ENCODE measurements at places on chromosomes 7 and 10. TPM values are rescaled to one million over a fixed set of nuclear protein-coding genes. Genes with fewer than 3 reads are reported as not detected.

DNA sequence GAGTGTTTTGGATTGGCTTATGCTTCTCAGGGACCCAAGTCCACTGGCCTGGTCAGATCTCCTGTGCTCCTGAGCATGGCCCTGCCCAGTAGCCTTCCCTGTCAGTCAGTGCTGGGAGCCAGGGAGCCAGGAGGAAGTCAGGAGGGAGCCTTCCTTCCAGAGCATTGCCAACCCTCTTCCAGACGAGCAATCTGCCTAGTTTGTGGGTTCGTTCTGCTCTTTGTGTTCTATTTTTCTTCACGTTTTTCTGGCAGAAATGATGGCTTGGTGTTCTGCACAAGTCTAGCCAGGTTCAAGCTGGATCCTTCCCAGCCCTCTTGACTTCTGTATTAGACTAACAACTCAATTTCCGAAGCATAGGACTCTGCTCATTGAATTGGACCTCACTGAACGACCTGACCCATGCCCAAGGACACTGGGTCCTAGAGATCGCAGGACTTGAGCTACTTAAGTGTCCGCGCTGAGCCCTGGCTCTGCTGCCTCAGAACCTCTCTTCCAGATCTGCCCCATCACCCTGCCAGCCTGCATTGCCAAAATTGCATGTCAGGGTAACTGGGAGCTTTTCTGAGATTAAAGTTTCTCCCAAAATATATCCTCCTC, 76.2 kb upstream of the MPP7 start:
- no peak for DNase-seq

GRCh38 chr10:19919671-19920070, 103.4 kb downstream of the PLXDC2 start:
- DNase-seq: no peak

GRCh38 chr7:20299647-20300312, 30.9 kb upstream of the ITGB8 start:
- DNase-seq: peak; percentile 44

DNA sequence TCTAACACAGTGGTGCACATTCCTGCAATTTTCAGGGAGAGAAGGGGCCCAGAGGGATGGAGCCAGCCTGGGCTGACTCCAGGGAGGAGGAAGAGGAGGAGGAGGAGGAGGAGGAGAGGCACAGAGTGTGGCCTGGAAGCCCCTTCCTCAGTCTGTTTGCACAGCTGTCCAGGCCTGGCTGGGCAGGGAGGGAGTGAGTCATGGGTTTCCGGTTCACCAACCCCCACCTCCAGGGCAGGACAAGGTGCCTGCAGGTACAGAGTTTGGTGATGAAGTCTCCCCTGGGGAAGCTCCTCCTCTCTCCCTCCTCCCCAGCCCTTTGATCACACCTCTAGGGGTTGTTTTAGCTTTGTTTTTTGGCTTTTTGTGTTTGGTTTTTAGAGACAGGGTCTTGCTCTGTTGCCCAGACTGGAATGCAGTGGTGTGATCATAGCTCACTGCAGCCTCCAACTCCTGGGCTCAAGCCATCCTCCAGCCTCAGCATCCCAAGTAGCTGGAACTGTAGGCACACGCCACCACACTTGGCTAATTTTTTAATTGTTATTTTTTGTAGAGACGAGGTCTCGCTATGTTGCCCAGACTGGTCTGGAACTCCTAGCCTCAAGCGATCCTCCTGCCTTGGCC, 77.5 kb upstream of the CUX1 start:
- DNase-seq: no peak

- DNase-seq: peak; percentile 93
Observed at GRCh38 chr10:4704034-4704545, 121.9 kb upstream of the AKR1E2 start.

DNA sequence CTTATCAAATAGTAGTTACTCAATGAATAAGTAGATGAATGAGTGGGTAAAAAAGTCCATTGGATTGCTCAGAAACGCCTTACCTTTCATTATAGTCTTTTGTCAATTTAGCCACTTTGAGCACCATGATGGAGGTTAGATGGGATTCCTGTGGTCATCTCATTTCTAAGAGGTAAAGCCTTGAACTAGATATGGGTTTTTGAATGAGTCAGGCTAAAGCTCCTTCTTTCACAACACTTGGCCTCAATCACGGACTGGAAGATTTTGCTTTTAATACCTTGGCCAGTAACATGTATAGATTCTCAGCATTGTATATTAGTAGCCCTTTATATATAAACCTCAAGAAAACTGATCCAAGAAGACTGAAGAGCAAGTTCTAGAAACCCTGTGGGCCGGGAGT, 99.7 kb upstream of the CCDC6 start:
- DNase-seq: peak; percentile 28

DNA sequence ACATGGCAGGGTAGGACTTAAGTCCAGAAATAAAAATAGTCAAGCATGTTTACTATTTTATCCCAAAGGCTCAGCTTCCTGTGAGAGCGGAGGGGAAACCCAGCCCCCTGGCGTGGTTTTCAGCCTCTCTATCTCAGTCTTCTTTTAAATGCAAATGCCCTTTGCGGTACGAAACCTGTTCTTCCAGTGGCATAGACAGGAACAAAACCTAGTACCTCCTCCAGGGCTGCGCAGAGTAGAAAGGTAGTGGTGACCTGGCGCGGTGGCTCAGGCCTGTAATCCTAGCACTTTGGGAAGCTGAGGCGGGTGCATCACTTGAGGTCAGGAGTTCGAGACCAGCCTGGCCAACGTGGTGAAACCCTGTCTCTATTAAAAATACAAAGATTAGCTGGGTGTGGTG, 181.3 kb upstream of the FOXK1 start:
- DNase-seq: no peak

GRCh38 chr10:121322776-121323175, 275.5 kb downstream of the FGFR2 start:
- no peak for DNase-seq

DNA sequence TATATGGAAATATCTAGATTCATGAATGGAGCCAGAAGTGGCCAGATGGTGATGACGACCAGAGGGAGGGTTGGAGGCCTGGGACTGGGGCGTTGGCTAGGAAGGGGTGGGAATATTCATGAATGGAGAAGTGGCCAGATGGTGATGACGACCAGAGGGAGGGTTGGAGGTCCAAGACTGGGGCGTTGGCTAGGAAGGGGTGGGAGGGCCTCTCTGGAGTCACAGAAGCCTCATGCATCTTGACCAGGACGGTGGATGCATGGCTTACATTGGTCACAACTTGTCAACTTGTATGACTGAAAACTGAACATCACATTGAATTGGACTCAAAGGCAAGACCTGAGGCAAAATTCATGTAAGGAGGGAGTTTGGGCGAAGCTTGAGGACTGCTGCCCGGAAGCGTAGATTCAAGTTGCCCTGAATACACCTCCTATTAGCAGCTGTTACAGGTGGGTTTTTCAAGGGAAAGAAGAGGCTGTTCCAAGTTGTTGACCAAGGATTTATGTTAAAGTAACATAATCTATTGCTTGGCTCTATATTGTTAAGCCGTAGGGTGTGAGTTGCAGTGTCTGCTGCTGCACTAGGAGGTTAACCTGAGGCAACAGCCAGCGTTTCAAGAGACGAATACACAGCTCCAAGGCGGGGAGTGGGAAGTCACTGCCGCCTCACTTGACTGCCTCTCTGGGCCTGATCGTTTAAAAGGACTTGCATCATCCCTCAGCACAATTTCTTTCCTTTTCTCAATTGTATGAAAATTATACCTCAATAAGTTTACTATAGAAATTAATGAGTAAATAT, 55.1 kb upstream of the FAM20C start:
- no peak for DNase-seq

DNA sequence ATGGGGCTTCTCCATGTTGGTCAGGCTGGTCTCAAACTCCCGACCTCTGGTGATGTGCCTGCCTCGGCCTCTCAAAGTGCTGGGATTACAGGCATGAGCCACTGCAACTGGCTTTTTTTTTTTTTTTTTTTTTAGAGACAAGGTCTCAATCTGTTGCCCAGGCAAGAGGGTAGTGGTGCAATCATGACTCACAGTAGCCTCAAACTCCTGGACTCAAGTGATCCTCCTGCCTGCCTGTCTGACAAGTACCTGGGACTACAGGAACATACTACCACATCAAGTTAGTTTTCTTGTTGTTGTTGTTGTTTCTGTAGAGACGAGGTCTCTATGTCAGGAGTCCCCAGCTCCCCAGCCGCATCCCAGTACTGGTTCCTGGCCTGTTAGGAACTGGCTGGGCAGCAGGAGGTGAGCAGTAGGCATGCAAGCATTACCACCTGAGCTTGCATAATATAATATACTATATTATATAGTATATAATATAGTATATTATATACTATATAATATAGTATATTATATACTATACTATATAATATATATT, 55.7 kb downstream of the TPK1 start:
- no peak for DNase-seq

- no peak for DNase-seq
Observed at GRCh38 chr7:35477609-35478008, 217.3 kb downstream of the HERPUD2 start.

DNA sequence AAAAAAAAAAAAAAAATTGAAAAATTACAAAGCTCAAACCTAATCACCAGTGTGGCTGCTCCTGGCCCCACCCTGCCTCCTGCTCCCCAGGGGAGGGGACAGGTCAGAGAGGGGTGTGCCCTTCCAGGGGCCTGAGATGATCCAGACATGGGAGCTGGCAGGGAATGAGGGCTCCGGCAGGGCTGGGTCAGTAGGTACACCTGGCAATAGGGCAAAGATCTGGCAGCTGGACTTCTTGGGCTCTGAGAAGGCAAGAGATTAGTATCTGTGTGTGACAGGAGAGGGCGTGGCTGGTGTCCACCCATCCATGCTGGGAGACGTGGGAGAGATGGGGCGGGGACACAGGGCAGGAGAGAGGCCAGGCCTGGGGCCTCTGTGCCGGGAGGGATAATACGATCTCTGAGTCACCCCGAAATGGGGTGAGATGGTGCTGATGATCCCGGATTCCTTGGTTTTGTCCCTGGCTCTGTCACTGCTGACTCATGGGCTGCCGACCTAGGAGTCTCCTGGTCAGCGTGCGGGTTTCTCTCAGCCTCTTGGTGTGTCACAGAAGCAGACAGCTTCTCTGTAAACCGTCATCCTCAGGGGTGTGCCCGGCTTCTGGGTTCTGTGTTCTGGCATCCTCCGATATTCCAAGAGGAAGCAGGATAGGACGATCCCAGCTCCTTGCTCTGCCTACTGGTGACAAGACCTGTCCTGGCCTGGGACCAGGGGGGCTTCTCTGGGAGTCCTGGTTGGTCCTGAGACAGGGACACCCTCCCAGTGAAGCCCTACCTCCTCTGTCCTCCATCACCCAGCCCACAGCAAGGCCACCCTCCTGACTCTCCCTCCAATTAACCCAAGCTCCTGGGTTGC, 8.2 kb upstream of the CLDN4 start:
- peak; percentile 94 for DNase-seq

- peak; percentile 89 for DNase-seq
Observed at GRCh38 chr7:22565315-22565811, 65.4 kb upstream of the STEAP1B start.

DNA sequence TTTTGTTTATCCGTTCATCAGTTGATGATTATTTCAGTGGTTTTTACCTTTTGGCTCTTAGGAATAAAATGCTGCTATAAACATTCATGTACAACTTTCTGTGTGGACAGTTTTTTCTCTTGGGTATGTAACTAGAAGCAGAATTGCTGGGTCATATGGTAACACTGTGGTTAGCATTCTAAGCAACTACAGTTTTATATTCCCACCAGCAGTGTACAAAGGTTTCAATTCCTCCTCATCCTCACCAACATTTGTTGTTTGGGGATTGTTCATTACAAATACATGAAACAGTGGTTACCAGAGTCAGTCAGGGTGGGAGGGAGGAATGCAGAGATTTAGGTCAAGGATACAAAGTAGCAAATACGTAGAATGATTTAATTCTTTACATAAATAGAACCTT, 97.0 kb downstream of the NPSR1 start:
- DNase-seq: no peak

- no peak for DNase-seq
Observed at GRCh38 chr7:21412957-21413356, 14.9 kb upstream of the SP4 start.

Gene NODAL
- not detected for total RNA-seq

Gene PAX2
- total RNA-seq: not detected

Gene TFPI2
- total RNA-seq: 18.0 TPM

Gene SH2D4B
- not detected for total RNA-seq

Gene OR6V1
- total RNA-seq: not detected

Gene AGFG2
- 4.9 TPM for total RNA-seq

Gene SPDYE2B
- not detected for total RNA-seq

Gene CHAT
- total RNA-seq: not detected

Gene GRID1
- 2.4 TPM for total RNA-seq

All from H4 (cell line).